AG09309 (cell line): ENCODE measurements at places on chromosomes 5 and 9.

GRCh38 chr9:72382405-72382804 lies 17.4 kb upstream of the ZFAND5 start:
- DNase-seq = no peak

- no peak for DNase-seq
These were observed at the start of gene PDE4D for GRCh38 chr5:59893429-59894227. Gene PDE4D, minus strand, starts transcription at chr5:59893726.

DNA sequence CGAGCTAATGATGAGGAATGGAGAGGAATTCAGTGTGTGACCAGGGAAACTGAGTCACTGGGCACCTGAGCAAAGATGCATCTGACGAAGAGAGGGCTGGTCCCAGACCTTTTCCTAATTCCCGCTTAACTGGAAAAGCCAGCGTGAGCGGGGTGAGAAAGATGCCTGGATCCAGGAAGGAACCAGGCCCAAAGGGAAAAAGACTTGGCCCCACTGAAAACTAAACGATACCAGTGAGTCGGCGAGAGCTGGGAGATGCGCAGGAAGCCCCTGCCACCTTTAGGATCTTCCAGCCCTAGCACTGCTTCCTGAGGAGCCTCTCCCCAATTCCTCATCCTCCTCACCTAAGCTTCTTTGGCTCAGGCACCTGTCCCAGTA lies 499 bp upstream of the FCHSD1 start:
- DNase-seq = no peak

DNA sequence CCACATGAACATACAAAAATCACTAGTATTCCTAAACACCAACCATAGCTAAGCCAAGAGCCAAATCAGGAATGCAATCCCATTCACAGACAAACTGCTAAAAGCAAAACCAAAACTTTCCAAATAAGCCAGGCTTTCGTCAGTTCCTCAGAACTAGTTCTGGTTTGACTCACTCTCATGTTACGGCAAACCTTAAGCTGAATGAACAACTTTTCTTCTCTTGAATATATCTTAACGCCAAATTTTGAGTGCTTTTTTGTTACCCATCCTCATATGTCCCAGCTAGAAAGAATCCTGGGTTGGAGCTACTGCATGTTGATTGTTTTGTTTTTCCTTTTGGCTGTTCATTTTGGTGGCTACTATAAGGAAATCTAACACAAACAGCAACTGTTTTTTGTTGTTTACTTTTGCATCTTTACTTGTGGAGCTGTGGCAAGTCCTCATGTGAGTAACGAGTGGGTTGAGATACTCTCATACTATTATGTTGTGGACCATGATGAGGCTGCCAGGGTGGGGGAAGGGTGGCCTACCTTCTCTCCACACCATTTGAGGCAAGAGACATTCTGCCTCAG lies at the start of gene PDCD1LG2:
Gene PDCD1LG2, plus strand, starts transcription at position 172 of the 572 bp plus-strand sequence. CDS start 12,016 bp downstream, outside the sequence.
- DNase-seq = peak; percentile 46
